Memory B cell (primary cell): ENCODE measurements at places on chromosomes 11 and 22.

GRCh38 chr22:40637183-40638150 lies 948 bp upstream of the MRTFA start:
- DNase-seq, result no peak

GRCh38 chr22:24687322-24687721 lies 84.3 kb downstream of the GGT1 start:
- DNase-seq, result no peak

DNA sequence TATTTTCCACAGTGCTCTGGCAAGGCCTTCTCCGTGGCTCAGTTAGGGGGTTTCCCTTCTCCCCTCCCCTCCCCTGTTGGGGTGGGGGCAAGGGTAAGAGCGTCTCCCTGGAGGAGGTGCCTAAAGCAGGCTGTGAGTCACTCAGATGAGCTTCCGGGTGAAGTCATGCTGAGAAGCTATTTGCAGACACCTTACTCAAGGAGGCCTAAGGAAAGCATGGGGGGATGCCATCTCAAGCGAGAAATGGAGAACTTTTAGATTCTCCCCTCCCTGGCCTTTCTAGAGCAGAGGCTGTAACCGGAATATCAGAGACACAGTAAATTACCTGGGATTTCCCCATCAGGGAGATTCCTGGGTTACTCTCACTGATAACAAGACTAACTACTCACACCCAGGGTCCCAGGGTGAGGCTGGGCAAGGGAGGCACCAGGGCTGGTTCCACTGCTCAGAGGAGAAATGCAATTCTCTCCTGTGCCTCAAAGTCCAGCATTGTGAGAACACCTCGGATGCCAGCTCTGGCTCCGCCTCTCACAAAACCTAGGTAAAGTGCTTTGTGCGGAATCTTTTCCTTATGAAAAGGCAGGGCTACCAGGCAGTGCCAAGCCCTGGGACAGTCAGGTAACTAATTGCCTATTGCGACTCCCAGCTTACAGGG lies 123.6 kb downstream of the ABTB2 start:
- peak; percentile 61 for DNase-seq

- DNase-seq, result no peak
Observed at GRCh38 chr11:61627850-61628661, 47.2 kb upstream of the SYT7 start.

- no peak for DNase-seq
Observed at GRCh38 chr22:35482974-35483373, 57.7 kb upstream of the RASD2 start.

- no peak for DNase-seq
Observed at GRCh38 chr11:117738246-117738957, 58.6 kb downstream of the DSCAML1 start.

DNA sequence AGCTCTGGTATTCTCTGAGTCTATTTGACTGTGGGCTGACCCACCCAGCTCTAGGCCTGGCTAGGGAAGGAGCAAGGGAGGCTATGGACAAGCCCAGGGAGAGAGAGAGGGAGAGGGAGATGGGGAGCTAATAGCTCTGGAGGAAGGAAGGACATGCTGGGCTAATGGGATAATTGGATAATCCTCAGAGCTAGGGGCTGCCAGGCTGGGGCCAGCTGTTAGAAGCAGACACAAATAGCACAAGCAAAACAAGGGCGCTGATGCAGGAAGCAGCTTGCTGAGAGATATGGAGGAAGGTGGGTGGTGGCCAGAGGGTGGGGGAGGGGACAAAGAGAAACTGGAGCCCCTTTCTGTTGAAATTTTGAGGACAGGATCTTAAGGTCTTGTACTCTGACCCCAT lies 23.2 kb downstream of the ADORA2A start:
- DNase-seq, result no peak

DNA sequence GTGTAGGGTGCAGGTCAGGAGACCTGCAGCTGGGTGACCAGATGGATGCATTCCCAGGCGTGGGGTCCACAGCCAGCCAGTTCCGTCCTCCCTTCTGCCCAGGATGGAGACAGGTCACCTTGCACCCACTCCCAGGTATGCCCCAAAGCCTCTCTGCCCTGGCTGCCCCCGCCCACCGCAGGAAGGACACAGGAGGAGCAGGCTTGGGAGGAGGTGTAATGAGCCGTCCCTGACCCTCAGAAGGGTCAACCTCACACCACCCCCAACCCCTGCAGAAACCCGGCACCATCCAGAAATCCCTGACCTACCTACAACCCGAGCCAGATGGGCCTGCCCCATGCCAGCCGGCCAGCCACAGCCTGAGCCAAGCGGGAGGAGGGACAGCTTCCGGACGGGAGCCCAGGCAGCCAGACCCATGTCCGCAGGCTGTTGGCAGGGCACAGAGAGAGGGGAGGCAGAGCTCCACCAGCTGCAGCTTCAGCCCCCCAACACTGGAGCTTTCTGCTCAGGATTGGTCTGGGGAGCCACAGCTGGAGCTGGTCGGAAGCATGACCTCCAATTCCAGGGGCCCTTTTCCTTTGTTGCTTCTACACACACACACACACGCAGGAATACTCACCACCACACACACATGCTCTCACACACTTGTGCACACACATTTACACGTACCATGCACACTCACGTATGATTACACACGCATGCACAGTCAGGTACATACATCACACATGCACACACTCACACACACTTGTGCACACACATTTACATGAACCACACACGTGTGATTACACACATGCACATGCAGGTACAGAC lies 5.3 kb downstream of the IFITM10 start:
- DNase-seq, result no peak

DNA sequence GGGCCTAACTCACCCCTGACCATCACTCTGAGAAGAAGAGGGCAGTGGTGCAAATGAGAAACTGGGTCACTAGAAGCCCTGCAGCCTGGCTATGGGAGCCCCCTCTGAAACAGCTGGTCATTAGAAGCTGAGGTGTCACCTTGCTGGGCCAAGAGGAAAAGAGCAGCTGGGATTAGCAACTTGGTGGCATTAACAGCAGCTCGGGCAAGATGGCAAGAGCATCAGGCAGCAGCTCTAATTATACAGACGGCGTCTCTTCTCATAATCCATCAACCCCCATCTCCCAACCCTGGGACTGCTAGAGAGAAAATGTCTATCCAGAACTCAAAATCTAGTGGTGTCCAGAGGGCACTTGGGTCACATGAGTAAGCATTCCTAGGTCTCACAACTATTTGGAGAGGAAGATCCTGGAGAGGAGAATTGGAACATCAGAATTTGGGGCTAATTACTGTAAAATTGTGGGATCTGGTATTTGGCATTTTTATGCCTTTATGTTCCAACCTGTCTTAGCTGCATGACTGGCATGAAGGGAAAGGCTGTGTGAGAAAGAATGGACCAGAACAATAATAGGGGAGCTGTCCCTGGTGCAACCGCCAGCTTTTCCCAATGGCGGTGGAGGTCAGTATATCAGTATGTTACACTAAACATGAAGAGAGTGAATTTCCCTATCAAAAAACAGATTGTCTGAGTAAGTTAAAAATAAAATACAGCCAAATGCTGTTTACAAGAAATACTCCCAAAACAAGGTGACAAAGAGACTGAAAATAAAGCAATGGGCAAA lies 7.6 kb upstream of the LMO1 start:
- DNase-seq, result no peak

DNA sequence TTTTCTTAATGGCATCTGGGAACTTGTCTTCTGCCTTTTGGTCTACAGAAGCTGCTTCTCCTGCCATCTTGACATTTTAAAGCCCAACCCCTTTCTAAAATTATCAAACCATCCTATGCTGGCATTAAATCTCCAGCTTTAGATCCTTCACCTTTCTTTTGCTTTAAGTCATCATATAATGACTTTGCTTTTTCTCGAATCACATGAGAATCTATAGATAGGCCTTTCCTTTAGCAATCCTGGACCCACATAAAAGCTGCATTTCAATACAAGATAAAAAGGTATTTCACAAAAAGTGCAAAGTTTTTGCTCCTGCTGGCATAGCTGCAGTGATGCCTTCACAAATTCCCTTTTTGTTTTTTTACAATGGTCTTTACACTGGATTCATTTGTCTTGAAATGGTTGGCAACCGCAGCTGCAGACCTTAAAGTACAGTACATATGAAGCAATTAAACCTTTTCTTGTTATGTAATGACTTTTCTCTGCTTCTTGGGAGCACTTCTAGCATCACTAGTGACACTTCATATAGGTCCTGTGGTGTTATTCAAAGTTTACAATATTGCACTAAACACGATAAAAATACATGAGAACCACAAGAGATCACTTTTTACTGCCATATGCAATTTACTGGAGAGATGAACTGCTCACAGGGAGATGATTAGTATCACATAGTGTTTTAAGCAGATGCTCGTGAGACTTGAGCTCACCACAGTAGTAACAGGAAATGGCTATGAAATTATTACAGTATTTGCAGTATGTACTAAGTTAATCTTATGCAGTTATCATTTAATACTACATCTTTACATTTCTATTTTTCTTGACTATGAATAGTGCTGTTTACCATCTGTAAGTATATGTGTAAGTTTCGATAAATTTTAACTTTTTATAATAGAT lies 41.6 kb downstream of the ACER3 start:
- DNase-seq, result no peak

GRCh38 chr11:61069427-61069826 lies 32.9 kb upstream of the CD5 start:
- no peak for DNase-seq

DNA sequence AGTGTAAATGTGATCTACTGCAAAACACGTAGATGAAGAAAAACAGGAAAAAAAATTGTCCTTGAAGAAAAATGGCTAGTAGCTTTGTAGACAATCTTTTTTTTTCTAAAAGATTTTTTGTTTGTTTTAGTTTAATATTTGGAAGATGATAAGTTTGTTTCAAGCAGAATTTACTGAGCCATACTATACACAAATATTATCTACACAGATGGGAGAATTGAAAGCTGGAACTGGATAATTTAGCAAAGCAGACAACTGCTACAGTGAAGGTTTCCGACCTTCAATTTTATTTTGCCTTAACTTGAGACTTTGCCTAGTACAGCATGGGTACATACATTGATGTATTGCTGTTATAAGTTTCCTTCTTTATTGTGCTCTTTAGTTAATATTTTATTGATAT lies 313.0 kb upstream of the PDGFD start:
- DNase-seq, result no peak

DNA sequence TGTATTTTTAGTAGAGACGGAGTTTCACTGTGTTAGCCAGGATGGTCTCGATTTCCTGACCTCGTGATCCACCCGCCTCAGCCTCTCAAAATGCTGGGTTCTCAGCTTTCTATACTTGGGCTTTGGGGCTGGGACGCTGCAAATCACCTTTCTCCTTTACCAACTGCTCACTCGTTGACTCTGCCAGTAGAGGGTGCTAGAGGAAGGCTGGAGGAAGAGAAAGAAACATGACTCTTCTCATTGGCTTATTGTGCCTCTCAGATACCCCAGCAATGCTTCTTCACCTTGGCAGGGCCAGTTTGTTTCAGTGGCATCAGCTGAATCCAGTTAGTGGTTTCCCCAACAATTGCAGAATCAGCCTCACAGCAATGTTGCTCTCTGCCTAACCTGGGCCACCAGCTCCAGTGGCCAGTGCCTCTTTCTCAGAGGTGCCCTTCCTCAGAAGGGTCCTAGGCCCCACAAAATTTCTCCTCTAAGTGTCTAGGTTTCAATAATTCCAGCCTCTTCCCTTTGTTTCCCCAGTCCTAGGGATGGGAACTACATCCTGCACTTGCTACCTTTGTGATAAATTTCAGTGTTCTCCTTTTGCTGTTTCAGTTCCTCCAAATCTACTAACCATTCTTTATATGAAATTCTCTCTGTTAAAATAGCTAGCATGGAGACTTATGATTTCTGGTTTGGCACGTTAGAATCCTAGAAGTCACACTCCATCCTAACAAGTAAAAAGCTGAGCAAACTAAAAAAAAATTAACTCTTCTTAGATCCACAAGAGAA lies 71.5 kb upstream of the VSTM5 start:
- no peak for DNase-seq

DNA sequence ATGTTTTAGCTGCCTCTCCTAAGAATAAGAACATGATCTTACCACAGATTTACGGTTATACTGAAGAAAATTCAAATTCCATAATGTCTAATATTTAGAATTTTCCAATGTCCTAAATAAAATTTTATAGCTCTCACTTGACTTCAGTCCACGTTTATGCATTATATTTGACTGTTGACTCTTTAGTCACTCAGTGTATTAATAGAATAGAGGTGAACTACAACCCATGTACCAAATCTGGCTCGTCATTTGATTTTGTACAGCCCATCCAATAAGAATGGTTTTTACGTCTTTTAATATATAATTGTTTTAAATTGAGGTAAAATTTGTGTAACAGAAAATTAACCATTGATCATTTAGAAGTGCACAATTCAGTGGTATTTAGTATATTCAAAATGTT lies 34.9 kb downstream of the KDM2A start:
- no peak for DNase-seq

GRCh38 chr11:11491589-11491988 lies 130.2 kb downstream of the GALNT18 start:
- DNase-seq, result no peak

- DNase-seq, result no peak
Observed at GRCh38 chr11:113173126-113173525, 141.3 kb upstream of the TTC12 start.

GRCh38 chr11:3227568-3228444 lies 4.4 kb downstream of the MRGPRE start:
- no peak for DNase-seq

- no peak for DNase-seq
Observed at GRCh38 chr11:113574586-113574985, 99.4 kb upstream of the DRD2 start.

DNA sequence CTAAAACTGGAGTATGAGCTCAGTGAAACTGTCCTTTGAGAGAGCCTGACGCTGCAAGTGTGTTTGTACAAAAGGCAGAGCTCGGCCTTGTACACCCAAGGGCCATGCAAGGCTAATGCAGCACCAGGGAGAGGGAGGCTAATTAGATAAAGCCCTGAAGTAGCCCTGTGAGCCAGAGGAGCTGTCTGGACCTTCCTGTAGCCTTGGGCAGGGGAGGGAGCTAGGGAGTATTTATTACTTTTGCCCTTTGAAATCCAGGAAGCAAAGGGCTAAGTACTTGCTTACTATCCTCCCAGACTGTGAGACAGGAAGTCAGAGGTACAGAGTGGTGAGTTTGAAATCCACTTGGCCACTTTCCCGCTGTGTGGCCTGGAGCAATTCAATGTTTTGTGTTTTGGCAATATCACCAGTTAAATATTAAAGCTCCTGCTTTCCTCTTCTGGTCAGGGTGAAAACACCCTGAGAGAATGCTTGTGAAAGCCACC lies 10.2 kb upstream of the LDHA start:
- no peak for DNase-seq

- no peak for DNase-seq
Observed at GRCh38 chr11:24793479-24793878, 296.6 kb downstream of the LUZP2 start.

- DNase-seq, result no peak
Observed at GRCh38 chr11:30006876-30007275, 10.0 kb downstream of the KCNA4 start.

DNA sequence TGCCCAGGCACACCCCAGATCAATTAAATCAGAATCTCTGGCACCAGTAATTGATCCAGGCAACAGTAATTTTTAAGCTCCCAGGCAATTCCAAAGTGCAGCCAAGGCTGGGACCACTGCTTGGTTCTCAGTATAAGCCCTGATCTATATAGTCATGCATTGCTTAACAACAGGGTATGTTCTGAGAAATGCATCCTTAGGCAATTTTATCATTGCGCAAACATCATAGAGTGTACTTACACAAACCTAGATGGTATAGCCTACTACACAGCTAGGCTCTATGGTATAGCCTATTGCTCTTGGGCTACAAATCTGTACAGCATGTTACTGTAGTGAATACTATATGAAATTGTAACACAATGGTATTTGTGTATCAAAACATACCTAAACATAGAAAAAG lies 651 bp upstream of the C11orf42 start:
- DNase-seq, result no peak
